ENCODE measurements at places on chromosomes 13 and 19. TPM values are rescaled to one million over a fixed set of nuclear protein-coding genes. Genes with fewer than 3 reads are reported as not detected.
A peak's percentile ranks its signal among the peaks of the same experiment; 100 is the strongest.

The PCSK4 gene
- 11.1 TPM for total RNA-seq

The PDE4A gene
- total RNA-seq: 0.99 TPM

DNA sequence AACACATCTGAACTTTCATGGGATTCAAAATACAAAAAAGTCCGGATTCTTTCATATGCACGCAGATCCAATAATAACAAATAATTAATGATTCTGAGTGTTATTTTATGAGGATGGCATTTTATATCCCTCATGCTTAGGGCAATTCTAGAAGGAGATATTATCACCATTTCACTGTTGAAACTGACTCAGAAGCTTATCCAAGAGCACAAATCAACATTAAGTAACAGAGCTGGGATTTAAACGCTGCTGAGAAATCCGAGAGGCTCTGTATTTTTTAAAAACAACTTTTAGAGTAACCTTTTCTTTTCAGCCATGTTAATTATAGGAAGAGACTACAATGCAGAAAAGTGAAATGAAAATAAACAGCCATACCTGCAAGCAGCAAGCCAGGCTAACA, 30.3 kb downstream of the ATP7B start:
- no peaks in the 10 kb centered on the region for H3K36me3 ChIP-seq
- no peak overlapping the region for H3K4me3 ChIP-seq

GRCh38 chr19:17671906-17672305, 16.2 kb downstream of the UNC13A start:
- no peaks in the 10 kb centered on the region for H3K36me3 ChIP-seq
- H3K27ac ChIP-seq: no peak overlapping the region
- H3K4me1 ChIP-seq: no peaks in the 10 kb centered on the region
- peaks cover 17% of the 10 kb centered on the region for H3K27me3 ChIP-seq

DNA sequence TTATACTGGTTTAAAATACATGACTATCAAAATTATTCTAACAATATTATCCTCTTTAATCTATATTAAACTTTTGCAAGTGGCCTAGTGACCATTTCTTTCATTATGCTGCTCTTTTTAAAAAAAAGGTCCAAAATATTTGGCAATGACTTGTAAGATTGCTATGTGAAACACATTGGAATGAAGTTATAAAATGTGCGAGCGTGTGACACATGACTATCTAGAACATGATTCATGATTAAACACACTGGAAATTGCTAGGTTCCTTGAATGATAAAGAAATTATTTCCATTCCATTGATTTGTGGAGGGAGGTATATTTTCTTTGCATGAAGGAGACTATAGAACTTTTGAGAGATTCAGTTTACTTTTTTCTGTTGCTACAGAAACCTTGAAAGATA, 739.1 kb downstream of the DIAPH3 start:
- H3K27me3 ChIP-seq: peaks cover 3% of the 10 kb centered on the region
- H3K36me3 ChIP-seq: no peaks in the 10 kb centered on the region
- no peak overlapping the region for H3K27ac ChIP-seq
- H3K4me1 ChIP-seq: no peaks in the 10 kb centered on the region

- no peak overlapping the region for H3K27ac ChIP-seq
- no peak for DNase-seq
- H3K36me3 ChIP-seq: no peaks in the 10 kb centered on the region
- H3K4me1 ChIP-seq: no peaks in the 10 kb centered on the region
- H3K27me3 ChIP-seq: peaks cover 8% of the 10 kb centered on the region
- no peak overlapping the region for H3K4me3 ChIP-seq
Measured at GRCh38 chr19:51194527-51195315, 30.2 kb upstream of the CD33 start.

- peak overlapping the region; percentile 96 for H3K27ac ChIP-seq
- H3K27me3 ChIP-seq: peaks cover 7% of the 10 kb centered on the region
- no peak for DNase-seq
- H3K4me1 ChIP-seq: peaks cover 39% of the 10 kb centered on the region
- H3K36me3 ChIP-seq: no peaks in the 10 kb centered on the region
Measured at GRCh38 chr13:41961466-41961760, 504 bp upstream of the VWA8 start.

Measured in naive thymus-derived CD8-positive, alpha-beta T cell (primary cell).